Activated CD4-positive, alpha-beta T cell treated with anti-CD3 and anti-CD28 coated beads for 1 hour (primary cell): ENCODE measurements at places on chromosomes 4 and X.

- no peak for DNase-seq
These were observed 5.9 kb upstream of the EIF1AX start for GRCh38 chrX:20147561-20147960.

DNA sequence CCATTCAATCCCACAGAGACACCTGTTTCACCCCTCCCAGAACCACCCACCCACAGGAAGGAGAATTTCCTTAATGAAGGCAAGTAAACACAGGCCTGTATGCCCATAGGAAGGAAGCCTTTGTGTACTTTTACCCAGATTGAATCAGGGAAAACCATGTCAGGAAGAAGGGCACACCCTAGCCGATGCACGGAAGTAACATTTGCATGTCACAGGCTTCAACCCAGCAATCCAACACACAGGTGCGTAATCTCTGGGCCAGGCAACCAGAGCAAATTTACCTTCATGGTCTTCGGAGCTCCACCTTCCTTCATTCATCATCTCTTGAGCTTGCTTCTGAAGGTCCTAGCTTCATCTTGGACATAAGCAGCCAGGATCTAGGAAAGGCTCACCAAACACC lies 206.3 kb downstream of the SHROOM3 start:
- no peak for DNase-seq

- DNase-seq: no peak
These were observed 23.2 kb downstream of the VEGFC start for GRCh38 chr4:176769514-176769913.

GRCh38 chr4:22434895-22435294 lies 81.0 kb downstream of the ADGRA3 start:
- no peak for DNase-seq

- no peak for DNase-seq
These were observed 100.2 kb upstream of the MSX1 start for GRCh38 chr4:4759232-4759631.

- no peak for DNase-seq
These were observed 120.1 kb downstream of the GC start for GRCh38 chr4:71663780-71664179.

- no peak for DNase-seq
These were observed 202.4 kb downstream of the RTL9 start for GRCh38 chrX:110561034-110561433.

DNA sequence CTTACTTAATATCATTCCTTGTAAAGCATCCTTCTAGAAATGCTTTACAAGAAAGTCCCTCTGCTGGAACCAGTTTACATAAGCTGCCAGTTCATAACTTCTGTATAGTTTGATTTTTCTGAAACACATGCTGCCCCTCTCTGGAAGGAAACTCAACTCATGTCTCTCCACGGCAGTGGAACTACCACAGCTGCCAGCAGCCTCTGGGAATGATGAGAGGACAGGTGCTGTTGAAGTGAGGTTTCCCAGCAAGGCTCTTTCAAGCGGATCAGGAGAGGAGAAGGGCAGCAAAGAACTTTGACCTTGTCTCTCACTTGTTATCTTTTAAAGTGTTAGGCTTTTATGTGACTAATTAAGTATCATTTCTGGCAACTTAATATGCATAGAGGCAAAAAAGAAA lies 7.3 kb downstream of the GRPR start:
- no peak for DNase-seq

GRCh38 chrX:153608376-153608775 lies 9.4 kb upstream of the CCNQ start:
- no peak for DNase-seq

- no peak for DNase-seq
These were observed 267.3 kb downstream of the DCTD start for GRCh38 chr4:182649698-182650477.

- no peak for DNase-seq
These were observed 43.5 kb upstream of the LAMP2 start for GRCh38 chrX:120512627-120513026.
